Iris pigment epithelial cell (primary cell): ENCODE measurements at places on chromosomes 7 and 10.

DNA sequence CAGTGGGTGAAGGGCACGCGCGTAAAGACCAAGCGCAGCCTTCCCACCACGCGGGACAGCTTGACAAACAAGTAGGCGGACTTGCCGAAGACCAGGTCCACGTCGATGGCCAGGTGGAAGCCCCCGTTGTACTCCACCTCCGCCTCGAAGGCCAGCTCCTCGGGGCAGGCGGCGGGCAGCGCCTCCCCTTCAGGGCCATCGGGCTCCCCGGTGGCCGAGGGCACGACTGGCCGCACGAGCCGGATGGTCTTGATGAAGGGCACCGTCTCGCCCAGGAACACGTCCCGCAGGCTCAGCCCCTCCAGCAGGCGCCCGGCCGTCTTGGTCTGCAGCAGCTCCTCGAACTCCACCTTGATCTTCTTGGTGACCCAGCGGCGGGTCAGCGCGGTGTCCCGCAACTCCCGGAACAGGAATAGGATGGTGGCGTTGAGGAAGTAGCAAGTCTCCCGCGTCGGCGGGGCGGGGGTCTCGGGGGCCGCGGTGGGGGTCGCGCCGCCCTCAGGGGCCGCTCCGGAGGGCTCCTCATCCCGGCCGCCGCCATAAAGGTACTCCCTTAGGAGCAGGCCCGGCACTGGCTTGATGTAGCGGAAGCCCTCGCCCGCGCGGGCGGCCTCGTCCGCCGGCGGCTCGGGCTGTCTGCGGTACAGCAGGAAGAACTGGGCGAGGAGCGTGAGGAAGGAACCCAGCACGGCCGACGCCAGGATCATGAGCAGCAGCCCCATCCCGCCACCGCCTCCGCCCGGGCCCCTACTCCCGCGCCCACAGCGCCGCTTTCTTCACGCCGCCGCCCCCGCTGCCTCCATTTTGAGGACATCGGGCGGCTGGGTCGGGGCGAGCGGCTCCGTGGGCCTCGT is 507 bp downstream of the PDZD8 start:
- peak; percentile 47 for DNase-seq

DNA sequence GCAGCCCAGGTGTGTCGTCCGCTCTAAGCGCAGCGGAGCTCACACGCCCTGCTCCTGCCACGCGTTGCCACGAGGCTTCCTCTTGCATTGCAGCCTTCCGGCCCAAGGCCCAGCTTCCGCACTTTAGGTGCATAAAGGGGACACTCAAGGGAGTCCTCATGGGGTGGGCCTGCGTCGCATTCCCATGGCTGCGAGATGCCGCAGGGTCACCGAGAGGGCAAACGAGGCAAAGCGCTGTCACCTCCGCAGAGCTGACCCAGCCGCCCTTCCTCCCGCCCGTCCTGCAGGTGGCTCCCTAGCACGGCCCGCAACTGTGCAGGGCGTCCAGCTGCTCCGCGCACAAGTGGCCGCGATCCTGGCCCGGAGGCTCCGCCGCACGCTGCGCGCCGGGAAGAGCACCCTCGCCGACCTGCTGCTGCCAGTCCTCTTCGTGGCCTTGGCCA is 283.5 kb downstream of the ABCA13 start:
- DNase-seq, result no peak

GRCh38 chr10:36324831-36325230 is 682.7 kb upstream of the FZD8 start:
- DNase-seq, result no peak

GRCh38 chr7:29965030-29965429 is 24.6 kb downstream of the SCRN1 start:
- DNase-seq, result no peak

GRCh38 chr10:48996329-48996728 is 56.7 kb upstream of the LRRC18 start:
- DNase-seq, result no peak

- DNase-seq, result no peak
These were observed 32.4 kb upstream of the PPP2R2D start for GRCh38 chr10:131868436-131868835.

GRCh38 chr10:12408472-12408871 is 59.1 kb downstream of the CAMK1D start:
- no peak for DNase-seq

- no peak for DNase-seq
These were observed 4.8 kb downstream of the FBH1 start for GRCh38 chr10:5894873-5895272.

DNA sequence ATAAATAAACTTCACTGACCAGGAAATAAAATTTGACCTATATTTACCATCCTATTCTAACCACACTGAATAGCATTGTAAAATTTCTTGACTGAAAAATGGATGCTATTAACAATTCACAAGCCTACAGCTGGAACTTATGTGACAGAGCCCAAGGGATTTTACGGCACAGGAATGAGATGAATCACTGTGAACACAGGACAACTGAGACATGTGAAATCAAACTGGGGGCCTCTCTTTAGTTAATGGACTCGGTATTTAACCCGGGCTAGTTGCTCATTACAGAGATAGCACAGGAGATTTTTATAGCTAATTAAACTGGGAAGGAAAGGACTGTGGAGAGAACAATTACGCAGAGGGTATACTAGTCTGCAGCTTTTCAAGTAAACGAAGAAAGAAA is 100.6 kb downstream of the MICU1 start:
- peak; percentile 36 for DNase-seq

DNA sequence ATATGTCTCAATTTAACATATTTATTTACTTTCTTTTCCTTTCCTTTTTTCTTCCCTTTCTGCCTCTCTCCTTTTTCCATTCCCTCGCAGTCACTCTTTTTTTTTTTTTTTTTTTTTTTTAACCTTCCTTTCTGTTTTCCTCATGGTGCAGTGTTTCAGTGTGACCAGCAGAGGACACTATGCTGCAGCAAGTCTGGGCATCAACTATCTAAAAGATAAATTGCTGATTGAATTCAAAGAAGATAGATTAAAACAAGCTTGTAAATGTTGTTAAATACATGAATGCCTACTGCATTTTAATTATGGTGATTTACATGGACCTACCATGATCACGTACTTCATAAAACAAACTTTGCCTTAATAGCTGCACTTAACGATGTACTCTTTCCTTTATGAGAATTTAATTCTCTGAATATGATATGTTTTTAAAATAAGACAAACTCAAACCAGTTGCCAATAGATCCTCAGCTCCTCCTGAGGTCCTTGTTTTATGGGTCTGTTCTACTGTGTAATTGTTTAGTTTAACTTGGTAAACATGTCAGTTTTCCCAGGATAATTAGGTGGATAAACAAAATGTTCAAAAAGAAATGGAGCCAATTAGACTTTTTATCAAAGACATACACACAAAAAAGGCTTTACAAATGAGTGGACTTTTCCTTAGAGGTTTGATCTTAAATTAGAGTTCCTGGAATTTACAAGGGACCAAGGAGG is 101.0 kb upstream of the AGR3 start:
- peak; percentile 60 for DNase-seq

- DNase-seq, result peak; percentile 93
These were observed 2.6 kb upstream of the MYPN start for GRCh38 chr10:68106656-68107055.

- no peak for DNase-seq
These were observed 34.6 kb downstream of the LEP start for GRCh38 chr7:128275681-128276080.

DNA sequence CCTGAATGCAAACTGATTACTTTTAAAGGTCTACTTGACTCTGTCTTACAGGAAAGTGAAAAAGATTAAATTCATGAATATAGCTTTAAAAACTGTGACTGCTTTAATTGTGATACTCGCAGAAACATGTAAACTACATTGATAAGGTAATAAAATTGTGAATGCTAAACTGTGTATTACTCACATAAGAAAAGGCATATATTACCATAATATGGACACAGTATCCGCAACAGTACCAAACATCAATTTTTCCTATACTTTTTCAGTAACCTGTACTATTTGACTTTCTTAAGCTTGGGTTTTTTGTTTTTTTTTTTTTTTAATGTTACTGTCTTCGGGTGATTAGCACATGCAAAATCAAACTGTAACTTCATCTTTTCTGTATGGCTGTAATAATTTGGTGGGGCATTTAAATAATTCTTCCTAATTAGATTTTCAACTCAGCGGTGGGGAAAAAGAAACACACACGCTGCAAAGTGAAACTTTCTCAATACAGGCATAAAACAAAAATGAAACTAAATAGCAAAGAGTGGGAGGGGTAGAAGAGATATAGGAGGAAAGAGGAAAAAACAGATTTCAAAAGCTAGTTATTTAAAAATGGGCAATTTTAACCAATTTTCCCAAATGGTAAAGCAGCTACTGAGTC is 23.2 kb downstream of the NT5C3A start:
- peak; percentile 33 for DNase-seq

GRCh38 chr7:106053109-106053508 is 59.0 kb downstream of the SYPL1 start:
- no peak for DNase-seq

GRCh38 chr7:81162771-81163525 is 244.1 kb upstream of the SEMA3C start:
- DNase-seq, result peak; percentile 74

DNA sequence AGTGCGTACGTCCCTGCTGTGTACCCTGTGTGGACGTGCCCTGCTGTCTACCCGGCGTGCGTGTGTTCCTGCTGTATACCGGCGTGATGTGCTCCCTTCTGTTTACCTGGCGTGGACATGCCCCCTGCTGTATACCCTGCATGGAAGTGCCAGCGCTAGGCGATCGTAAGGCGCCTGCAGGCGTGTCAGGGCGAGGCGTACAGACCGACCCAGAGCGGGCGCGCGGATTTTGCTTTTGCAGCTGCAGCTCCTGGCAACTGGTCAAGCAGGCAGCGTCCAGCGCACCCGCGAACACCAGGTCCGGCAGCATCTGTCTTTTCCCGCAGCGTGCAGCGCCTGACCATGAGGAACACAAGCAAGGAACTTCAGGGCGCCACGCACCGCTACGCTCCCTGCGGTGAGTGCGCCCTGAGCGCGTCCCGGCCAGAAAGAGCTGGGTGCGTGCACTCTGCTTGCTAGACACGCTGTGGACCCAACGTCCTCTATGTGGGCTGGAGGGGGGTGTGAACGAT is 680 bp downstream of the C7orf57 start:
- peak; percentile 36 for DNase-seq

DNA sequence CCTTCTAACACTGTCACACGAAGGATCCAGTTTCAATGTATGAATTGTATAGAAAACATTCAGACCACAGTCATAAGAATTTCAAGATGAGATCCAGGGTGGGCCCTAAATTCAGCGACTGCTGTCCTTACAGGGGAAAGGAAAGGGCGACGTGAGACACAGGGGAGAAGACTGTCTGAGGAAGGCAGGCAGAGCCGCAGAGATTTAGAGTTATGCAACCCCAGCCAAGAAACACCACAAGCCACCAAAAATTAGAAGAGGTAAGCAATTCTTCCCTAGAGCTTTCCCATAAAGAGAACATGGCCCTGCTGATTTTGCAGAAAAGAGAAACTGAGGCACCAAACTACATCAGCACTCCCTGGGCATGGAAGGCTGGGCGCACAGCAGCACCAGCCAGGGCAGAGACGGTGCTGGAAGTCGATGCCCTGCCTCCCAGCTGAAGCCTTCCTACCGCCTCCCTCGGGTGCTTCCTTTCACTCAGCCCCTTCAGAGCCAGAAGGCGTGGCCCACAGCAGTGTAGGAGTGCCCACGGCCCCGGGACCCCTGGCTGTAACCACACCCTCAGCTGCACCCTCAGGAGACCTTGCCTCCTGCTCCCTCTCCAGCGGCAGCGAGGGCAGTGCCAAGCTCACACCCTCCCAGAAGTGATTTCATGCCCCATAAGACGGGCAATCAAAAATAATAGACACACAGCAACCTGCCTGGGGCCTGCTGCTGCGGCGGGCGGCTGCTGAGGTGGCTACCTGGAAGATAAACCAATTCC is 81.0 kb upstream of the LRRC4 start:
- no peak for DNase-seq

- peak; percentile 3 for DNase-seq
These were observed 132.8 kb downstream of the DYNC1I1 start for GRCh38 chr7:95905167-95905566.

- DNase-seq, result no peak
These were observed 25.2 kb downstream of the ADAP1 start for GRCh38 chr7:929311-929711.

- DNase-seq, result peak; percentile 74
These were observed 43.3 kb upstream of the MTURN start for GRCh38 chr7:30091491-30091912.

GRCh38 chr7:37488163-37488764 is 39.6 kb upstream of the ELMO1 start:
- peak; percentile 30 for DNase-seq

DNA sequence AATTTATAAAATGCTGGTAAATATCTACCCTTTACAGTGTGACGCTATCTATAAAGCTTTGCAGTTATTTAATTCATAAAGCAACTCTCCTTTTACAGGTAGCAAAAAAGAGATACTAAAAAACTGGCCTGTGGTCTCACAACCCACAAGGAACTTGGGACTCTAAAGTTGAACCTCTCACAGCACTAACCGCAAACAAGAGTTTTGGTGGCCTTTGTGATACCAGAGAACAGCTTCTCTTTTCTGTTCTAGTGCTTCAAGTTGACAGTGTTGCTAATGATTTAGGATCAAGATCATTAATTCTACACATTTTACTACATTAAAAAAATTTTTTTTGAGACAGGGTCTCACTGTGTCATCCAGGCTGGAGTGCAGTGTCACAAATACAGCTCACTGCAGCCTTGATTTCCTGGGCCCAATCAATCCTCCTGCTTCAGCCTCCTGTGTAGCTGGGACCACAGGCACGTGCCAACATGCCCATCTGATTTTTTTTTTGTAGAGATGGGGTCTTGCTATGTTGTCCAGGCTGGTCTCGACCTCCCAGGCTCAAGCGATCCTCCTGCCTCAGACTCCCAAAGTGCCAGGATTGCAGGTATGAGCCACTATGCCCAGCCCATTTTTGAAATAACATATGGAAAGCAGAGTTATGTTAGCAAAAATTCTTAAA is 56.0 kb upstream of the ST8SIA6 start:
- DNase-seq, result no peak

- DNase-seq, result peak; percentile 58
These were observed 496.2 kb downstream of the TNS3 start for GRCh38 chr7:47085491-47086275.

GRCh38 chr10:86823565-86823964 is 67.1 kb downstream of the BMPR1A start:
- no peak for DNase-seq

DNA sequence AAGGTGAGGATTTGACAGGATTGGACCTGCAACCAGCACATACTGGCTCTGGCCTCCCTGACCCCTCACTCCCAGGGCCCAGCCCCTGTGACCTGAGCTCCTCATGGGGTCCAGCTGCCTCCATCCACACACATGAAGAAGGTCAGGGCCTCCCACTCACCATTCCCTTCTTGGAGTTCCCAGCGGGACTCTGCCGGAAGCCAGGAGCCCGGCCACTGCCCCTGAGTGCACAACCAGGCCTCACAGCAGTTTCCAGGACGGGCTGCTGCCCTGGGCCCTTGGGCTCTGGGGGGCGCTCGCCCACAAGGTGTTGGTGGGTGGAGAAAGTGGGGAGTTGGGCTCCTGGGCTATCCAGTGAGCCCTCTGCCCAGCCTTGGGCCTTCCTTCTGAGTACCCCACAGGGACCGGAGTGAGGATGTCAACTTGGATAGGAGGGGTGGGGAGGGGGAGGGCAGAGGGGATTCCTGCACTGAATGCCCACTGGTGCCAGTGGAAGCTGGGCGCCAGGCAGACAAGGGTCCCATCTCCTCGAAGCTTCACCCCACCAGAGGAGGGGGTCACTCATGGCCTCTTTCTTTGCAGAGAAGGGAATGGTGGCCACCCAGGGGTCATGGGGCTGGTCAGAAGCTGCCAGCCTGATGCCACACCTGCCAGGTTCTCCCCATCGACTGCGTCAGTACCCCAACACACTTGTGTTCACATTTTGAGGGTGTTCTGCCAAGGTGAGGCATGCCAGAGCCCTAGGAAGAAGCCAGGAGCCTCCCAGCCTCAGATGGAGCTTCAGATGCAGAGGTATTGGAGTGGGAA is 115.3 kb downstream of the PTPN20 start:
- DNase-seq, result no peak

GRCh38 chr10:31000867-31001266 is 30.8 kb downstream of the ZNF438 start:
- peak; percentile 55 for DNase-seq
